ENCODE measurements at places on chromosomes 7 and 10. TPM values are rescaled to one million over a fixed set of nuclear protein-coding genes. Genes with fewer than 3 reads are reported as not detected.

- DNase-seq: no peak
These were observed 78.0 kb downstream of the ARL5B start for GRCh38 chr10:18737236-18737635.

DNA sequence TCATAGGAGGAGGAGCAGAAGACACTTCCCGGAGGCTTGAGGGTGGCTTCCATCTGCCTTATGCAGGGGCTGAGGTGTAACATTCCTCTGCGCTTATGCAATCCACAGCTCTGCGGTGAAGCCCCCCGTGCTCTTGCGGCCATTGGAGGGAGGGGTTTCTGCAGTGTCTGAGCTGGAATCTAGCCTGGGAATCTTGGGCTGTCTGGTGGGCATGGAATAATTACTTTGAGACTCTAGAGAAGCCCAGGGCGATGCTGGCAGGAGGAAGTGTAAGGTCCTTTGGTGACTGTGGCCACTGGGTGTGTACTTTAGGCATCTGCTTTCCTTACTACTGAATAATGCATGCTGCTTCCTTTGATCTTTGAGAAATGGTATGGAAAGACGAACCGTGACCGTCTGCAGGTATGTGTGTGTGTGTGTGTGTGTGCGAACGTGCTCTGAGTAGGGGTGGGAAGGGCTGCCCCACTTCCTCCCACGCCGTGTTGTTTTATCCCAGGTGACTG lies 181.0 kb downstream of the PRPF18 start:
- no peak for DNase-seq

DNA sequence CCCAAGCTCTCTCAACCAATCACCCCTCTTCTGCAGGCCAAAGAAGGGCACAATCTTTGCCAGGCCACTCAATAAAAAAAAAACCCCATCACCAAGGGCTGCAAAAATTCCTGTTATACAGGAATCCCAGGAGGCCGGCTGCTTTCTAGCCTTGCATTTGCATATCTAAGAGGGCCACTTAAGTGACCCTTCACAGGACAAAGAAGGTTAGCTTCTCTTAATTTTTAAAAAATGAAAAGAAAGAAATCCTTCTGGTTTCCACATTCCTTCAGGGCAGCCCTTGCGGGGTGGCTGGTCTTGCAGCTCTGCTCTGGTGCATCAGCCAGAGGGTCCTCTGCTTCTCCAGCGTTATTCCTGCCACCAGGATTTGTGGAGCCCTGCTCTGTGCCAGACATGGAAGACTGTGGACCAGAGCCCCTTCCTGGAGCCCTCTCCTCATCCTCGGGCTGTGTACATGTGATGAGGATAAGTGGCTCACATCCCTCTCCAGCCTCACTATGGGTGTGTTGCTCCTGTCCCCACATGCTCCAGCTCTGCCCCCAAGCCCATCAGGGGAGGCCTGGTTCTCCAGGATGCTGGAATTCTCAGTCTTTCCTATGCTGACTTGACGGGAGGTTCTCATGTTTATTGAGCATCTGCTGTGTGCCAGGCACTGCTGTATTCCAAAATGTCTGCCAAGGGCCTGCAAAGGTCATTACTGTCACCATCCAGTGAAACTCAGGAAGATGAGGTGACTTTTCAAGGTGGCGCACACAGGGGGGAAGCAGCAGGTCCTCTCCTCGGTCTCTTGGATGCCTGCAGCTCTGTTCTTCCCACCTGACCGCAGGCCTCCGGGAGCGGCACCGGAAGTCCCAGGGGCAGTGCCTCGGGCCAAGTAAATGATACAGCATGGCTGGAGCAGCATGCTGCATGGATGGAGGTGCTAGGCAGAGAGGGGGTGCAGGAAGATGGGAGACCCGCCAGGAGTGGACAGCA lies 67.7 kb downstream of the ARHGAP22 start:
- DNase-seq: no peak

DNA sequence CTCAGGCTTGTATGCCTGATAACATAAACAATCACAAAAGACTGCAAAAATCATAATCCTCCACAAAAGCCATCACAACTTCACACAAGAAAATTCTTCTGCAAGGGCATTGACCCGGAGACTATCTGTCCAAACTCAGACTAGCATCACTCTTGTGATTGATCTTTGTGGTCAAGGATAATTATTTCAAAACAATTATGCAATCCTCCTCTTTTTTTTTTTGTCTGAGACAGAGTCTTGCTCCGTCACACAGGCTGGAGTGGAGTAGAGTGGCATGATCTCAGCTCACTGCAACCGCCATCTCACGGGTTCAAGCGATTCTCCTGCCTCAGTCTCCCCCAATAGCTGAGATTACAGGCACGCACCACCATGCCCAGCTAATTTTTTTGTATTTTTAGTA lies 22.2 kb downstream of the CDNF start:
- DNase-seq: no peak

- DNase-seq: no peak
These were observed 78.8 kb downstream of the SLC25A40 start for GRCh38 chr7:87797395-87797794.

DNA sequence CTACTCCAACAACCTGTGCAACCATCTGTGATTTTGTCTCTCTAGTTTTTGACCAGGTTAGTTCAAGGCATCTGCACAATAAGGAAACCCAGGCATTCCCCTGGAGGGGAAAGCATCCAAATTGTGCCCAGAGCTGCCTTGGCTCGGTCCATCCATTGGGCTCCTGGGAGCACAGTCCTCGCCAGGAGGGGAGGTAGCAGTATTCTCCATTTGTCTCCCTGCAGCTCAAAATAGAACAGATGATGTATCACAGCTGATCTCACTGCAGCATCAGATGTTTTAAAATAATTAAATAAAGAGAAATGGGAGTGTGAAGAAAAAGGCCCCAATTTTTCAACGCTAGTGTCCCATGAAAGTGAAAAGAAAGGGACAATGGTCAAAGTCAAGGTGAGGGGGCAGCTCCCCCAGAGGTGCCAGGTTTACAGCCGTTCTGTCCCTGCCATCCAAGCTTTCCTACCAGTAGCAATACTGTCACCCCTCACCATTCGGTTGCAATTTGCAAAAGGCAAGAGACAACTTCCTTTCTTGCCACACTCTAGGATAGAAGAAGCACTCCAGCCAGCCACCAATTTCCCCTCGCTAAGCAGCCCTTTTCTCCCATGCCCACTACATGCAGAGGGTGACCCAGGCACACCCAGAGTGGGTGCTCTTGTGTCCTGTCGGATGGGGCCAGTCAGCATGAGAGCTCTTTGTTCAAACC lies 43.7 kb downstream of the KCNMA1 start:
- DNase-seq: peak; percentile 31

REPIN1 gene
- 57.5 TPM for total RNA-seq

DNA sequence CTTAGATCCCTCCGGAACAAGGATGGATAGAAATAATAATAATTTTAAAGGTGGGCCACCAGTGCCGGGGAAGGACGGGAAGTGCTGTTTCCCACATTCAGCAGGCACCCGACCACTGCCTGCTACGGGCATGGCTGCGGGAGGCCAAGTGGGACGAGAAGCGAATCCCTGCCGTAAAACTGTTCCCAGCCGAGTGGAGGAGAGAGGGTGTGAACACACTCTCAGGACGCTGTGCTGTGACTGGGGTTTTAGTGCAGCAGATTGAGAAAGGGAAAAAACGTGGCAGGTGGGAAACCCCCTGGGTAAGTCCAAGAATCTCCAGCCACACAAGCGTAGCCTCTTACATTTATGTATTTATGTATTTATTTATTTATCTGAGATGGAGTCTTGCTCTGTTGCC lies 158.8 kb downstream of the DNAJB6 start:
- DNase-seq: peak; percentile 43

SUGCT gene
- 21.7 TPM for total RNA-seq

- no peak for DNase-seq
These were observed 217.8 kb upstream of the SH2B2 start for GRCh38 chr7:102068846-102069245.

GRCh38 chr7:148962823-148963582 lies 65.3 kb downstream of the PDIA4 start:
- DNase-seq: peak; percentile 74

DNA sequence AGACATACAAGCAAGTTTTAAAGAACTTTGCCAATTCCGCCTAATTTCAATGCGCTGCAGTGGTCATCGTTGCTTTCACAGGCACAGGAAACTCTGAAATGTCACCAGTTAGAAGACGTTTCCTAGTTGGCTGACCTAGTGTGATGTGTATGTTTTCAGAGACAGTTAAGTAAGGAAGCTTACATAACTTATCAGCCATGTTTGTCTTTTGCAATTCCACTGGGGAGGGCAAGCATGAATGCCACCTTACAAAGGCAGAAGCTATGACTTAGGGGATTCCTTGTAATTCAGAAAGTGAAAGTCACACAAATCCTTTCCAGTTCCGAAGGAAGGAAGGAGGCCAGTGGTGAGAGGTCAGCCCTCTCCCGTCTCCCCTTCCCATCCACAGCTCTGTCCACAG lies 15.0 kb upstream of the NPS start:
- DNase-seq: no peak

NKX1-2 gene
- not detected for total RNA-seq

- DNase-seq: peak; percentile 36
These were observed 3.8 kb upstream of the SKIDA1 start for GRCh38 chr10:21529032-21529910.

DNA sequence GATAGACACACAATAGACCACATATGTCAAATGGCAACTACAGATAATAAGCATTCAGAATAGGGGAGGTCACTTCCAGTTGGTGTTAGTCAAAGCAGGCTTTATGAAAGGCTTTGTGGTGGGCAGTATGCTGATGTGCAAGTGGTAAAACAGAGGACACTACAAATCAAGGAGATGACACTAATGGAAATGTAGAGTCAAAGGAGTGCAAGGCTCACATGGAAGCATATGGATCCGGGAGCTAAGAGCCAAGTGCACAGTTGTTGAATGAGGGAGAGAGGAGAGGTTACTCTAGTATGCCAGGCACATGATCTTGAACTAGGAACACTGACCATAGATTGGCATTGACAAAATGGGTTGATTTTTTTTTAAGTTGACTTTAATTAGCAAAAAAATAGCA lies 62.7 kb downstream of the GRM3 start:
- DNase-seq: no peak

DNA sequence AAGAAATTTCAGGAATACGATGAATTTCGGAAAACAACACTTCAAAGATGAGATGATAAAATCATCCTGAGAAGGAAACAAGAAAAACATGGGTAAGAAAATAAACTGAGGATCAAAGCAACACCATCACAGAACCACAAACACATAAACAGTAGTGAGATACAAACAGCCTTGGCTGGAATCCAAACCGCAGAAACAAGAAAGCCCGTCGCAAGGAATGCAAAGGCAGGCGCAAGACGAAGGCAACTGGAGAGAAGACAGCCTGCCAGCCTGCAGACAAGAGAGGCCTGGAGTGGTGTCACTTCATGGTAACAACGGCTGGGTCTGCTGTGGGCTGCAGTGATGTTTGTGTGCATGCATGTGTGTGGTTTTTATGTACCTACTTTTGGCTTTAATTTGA lies 61.8 kb upstream of the DRGX start:
- DNase-seq: no peak
